ENCODE measurements at places on chromosomes 3 and 15.

DNA sequence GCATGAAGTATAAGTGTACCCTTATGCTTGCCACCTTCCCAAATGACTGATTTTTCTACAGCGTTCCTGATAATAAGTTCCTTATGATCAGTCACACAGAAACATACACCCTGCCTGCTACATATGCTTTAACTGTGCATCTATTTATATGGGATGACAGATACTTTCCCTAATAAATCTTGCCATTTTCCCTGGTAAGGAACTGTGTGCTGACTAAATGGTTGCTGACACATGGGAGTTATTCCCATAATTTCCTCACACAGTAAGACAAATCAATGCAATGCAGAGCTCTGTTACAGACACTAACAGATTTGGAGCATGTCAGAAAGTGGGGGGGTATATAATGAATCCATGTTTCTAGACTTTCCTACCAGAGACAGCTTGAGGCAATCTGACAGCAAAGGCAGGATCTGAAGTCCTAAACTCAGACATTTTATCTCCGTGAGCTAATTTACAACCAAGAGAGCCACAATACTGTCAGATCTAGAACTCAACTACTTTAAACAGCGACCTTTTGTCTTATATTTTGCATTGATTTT lies 86.9 kb upstream of the TCF12 start:
- no peak for DNase-seq

GRCh38 chr3:174951034-174951433 lies 91.9 kb downstream of the NAALADL2 start:
- peak; percentile 82 for DNase-seq

- no peak for DNase-seq
Observed at GRCh38 chr15:68343579-68344225, 66.2 kb downstream of the FEM1B start.

- no peak for DNase-seq
Observed at GRCh38 chr3:70980646-70981170, 602.8 kb downstream of the FOXP1 start.

DNA sequence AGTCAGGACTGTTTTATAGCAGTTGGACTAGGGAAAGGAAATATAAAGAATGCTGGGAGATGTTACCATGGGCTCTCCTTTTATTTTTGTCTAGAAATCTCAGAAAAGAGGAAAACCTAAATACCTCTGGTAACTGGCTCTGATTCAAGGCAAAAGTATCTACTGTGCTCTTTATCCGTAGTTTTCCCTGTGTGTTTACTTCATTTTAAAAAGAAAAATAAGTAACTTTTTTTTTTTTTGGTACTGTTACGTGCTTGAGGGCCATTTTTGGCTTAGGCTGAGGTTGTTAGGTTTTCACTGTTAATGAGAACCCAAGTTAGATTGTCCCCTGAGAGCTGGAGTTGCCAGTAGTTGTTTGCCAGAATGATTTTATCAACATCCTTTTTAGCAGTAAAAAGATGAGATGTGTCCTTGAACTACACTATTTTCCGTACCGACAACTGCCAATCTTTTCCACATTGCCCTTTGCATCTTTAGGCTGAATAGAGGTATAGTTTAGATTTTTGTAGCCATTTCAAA lies 35.8 kb downstream of the IQGAP1 start:
- DNase-seq: no peak

DNA sequence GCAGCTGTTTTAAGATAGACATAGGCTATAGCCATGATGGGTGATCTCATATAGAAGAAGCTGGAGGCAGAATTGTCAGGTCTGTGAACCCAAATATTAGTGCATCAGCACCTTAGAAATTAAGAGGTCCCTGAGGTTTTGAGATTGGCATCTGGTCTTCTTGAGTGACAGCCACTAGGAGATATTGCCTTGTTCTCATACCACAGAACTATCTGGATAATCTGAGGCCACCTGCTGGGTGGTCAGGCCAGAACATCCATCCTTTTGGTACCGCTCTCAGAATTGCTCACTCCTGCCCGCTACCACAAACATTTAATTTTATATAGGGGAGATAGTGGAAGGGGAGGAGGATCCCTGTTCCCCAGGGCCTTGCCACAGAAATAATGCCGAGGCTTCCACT lies 210.6 kb upstream of the ZPLD1 start:
- no peak for DNase-seq

- DNase-seq: no peak
Observed at GRCh38 chr3:183296944-183297343, 43.9 kb downstream of the B3GNT5 start.

GRCh38 chr15:66178531-66178910 lies 75.0 kb downstream of the MEGF11 start:
- no peak for DNase-seq

DNA sequence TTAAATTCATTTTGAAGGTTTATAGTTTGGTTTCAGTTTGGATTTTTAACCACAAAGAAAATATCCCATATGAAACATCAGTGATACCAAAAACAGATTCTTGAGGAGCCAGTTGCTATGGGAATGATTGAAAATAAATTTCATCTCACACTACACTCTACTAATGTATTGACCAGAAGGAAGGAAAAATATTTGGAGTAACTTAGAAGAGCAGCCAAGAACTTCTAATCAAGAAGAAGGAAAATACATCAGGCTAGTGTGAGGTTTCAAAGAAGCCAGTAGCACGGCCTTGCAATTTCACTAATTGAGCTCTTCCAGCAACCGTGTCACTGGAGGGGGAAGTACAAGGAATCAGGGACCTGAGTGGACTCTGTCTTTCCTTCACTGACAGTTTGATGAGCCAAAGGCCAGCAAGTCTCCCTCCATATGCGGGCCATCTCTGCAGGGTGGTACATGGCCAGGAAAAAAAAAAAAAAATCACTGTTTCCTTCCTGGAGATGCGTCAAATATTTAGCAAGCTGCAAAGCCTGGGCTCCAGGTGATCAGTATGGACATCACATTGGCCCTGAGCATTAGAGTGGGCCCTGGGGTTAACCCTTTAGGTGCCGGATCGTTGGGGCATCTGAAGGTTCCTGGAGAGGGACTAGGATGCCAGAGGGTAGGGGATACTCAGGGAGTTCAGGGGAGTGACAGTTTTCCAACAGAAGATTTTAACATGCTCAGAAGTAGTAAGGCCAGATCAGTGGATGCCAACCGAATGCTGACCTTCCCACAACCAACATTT lies 37.1 kb downstream of the SLC12A8 start:
- no peak for DNase-seq

DNA sequence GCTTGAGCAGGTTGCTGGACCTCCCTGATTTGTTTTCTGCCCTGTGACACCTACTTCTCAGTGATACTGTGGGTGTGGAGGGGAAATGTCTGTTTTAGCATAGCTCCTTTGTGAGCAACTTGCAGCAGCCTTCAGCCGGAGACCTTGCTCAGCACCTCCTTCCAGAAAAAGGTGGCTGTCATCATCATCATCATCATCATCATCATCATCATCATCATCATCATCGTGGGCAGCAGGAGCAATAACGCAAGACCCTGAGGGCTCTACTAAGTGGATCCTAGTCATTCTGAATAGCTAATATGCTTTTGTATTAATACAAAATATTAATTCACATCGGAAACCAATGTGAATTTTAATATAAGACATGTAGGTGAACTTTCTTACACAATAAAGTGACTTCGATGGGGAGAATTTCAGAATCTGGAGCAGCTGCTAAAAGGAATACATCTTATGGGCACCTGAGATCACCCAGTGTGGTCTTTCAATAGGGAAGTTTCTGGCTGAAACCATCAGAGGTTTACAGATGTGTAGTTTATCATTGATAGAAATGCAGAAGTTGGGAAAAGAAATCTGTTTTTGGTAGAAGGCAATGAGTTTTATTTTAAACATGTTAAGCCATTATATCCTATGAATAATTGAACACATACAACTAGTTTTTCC lies 8.6 kb downstream of the GABRR3 start:
- no peak for DNase-seq

DNA sequence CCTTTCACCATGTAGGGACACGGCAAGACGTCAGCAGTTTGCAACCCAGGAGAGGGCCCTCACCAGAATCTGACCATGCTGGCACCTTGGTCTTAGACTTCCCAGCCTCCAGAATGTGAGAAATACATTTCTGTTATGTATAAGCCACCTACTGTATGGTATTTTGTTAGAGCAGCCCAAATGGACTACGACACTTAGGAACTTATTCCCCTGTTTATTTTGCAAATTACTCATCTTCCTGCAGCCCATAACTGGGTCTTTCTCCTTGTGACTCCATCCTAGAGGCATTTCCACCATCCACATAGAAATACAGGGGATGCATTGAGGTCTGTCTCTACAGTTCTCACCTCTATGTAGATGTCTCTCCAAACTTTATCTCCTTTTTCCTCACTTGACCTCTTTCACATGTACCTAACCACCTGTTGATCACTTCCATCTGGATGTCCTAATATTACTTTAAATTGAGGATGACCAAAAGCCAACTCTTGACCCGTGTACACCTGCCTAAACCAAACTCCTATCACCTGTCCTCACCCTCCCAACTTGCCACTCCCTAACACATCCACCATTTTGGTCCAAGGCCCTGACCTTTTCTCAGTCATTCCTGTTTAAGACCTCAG lies 406.0 kb upstream of the WNT5A start:
- DNase-seq: no peak

Measured in fibroblast of the conjunctiva (primary cell).